Stimulated activated CD8-positive, alpha-beta memory T cell treated with anti-CD3 and anti-CD28 coated beads, Interleukin-7, amount 100 ng/mL, for 48 hours (primary cell): ENCODE measurements at places on chromosomes 5 and 9.

- DNase-seq, result no peak
Measured at GRCh38 chr9:80320916-80321315, 749.2 kb downstream of the TLE4 start.

DNA sequence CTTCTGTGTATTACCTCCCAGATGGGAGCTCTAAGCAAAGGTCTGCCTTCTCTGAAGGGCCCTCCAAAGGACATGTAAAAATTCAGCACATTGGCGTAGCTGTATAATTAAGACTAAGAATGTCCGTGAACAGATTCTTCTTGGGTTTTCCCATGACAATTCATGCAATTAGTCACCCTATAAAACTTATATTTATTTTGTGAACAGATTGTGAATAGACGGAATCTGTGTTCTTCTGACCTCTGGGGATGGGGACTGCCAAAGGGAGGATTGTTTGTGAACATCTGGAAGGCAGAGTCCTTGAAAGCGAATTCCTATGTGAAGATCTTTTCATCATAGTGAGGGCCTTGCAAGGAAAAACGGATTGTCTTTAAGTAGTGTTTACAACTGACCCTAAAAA lies 111.3 kb downstream of the EGFLAM start:
- DNase-seq, result no peak

DNA sequence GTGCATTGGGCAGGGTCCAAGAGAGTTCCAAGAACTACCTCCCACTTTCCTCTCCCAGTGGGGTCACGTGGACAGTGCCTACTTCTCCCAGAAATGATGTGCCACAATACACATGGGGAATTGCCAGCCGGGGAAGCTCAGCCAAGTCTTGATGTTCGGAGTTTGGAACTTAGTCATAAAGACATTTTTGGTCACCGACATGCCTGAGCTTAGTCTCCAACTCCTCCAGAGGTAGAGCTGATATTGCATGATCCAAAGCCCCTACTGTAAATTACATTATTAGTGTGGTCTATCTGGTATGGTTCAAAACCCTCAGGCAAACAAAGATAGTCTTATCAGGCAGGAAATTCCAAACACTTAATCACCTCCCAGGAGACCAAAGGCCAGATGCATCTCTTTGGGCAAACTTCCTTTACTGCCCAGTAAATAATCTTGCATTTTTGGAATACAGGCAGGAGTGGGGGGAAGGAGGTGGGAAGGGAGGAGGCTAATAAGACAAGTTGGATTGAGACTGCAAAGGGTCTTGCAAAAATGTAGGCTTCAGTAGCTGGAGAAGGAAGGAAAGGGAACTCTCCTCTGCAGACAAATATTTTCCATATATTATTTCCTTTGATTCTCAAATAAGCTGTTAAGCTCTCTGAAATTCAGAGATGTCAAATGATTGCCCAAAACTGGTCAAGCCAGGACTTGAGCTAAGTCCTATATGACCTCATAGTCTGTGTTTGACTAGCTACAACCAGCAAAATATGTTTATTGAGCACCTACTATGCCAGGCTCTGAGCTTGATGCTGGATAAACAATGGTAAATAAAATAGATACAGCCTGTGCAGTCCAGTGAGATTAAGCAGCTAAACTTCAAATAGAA lies 99.4 kb downstream of the DRD1 start:
- no peak for DNase-seq

GRCh38 chr5:151738125-151738848 lies 20.1 kb downstream of the ATOX1 start:
- no peak for DNase-seq

- no peak for DNase-seq
Measured at GRCh38 chr9:124392871-124393460, 22.3 kb downstream of the PSMB7 start.

- DNase-seq, result no peak
Measured at GRCh38 chr5:102691434-102691833, 63.7 kb upstream of the PAM start.

GRCh38 chr5:137616046-137616445 lies 116.9 kb upstream of the SPOCK1 start:
- no peak for DNase-seq

DNA sequence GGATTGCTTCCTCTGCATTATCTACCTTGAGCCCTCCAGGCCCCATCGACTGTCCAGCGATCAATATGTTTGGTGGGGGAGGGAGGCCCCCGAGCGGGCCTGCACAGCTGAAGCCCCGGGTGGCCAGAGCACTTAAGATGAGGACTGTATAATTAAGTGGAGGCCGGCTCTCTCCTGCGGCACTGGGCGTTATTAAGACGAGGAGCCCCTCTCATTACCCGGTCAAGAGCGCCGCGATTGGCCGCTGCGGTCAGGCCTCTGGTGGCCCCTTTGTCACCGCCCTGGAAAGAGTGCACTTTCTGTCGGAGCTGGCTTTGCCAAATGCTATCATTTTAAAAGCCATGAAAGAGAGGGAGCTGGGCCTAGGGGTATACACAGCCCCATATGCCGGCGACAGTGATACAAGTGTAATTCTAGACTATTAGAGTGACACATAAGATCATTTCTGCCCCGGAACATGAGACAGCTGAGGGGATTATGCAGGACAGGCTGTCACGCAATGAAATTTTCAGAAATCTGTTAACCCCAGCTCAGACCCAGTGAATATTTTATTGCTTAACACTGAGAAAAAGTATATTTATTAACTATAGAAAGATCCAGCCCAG lies 106.3 kb upstream of the IRX1 start:
- no peak for DNase-seq

- no peak for DNase-seq
Measured at GRCh38 chr9:88937248-88937647, 54.0 kb upstream of the S1PR3 start.

DNA sequence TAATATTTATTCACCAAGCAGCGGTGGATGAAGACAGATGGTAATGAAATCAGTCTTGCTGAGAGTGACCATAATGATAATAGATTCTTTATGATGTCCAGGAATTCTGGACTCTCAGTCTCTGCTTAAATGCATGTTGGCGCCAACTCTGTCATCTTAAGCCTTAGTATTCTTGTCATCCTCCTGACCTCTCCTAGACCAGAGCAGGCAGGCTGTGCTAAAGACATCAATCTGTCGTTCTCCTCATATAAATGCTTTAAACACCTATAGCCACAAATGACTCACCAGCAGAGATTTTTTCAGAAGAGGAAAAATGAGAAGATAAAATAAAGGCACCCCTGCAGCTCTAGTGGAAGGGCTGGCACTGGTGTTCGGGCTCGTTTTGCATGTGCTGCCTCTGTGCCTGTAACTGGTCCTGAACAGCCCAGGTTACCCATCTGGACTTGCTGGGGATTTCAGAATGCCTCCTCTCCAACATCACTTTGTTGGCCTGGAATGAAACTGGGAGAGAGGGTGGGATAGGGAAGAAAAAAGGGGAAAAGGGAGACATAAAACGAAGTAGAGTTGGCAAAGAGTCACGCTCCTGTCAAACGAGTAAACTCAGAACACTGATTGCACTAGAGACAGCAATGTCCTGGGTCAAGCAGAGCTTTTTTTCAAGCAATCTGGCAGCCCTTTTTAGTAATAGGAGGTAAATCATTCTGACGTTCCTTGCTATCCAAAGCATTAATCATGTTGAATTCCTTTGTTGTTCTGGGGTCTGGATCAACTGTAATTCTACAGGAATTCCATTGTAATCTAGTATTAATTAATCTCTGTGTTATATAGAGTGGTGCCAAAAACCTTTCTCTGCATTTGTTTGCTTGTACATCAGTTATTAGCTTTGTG lies 195.5 kb upstream of the CLINT1 start:
- DNase-seq, result no peak

DNA sequence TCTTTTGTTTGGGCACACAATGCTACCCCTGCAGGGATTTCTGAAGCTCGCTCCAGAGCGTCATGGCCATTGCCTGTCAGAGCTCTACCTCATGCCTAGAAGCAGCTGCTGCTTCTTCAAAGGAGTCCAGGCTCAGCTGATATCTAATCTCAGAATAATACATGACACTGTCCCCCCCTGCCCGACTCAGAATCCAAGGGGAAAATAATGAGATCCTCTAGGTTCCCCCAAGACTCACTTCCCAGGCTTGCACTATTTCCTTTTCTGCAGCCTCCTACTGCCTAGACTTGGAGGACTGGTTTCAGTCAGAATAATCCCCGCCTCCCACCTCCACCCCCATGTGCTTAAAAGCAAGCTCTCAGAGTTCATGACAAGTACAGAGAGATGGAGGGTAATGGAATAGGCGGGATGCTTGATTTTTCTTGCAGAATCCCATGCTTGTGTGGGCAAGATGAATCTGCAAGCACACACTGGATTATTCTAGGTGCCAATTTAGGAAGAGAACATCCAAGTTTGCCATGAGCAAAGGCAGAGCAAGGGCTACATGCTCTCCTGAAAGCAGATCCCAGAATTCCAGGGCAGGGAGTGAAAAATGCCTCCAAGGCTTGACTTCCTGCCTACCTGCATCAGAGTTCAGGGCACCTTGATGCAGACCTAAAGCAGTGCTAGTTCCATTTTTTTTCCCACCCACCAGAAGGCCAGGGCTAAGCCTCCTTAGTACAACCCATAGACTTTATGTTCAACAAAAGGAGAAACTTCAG lies 97.4 kb upstream of the IFNK start:
- DNase-seq, result no peak

- no peak for DNase-seq
Measured at GRCh38 chr5:68271124-68271523, 55.6 kb downstream of the PIK3R1 start.

DNA sequence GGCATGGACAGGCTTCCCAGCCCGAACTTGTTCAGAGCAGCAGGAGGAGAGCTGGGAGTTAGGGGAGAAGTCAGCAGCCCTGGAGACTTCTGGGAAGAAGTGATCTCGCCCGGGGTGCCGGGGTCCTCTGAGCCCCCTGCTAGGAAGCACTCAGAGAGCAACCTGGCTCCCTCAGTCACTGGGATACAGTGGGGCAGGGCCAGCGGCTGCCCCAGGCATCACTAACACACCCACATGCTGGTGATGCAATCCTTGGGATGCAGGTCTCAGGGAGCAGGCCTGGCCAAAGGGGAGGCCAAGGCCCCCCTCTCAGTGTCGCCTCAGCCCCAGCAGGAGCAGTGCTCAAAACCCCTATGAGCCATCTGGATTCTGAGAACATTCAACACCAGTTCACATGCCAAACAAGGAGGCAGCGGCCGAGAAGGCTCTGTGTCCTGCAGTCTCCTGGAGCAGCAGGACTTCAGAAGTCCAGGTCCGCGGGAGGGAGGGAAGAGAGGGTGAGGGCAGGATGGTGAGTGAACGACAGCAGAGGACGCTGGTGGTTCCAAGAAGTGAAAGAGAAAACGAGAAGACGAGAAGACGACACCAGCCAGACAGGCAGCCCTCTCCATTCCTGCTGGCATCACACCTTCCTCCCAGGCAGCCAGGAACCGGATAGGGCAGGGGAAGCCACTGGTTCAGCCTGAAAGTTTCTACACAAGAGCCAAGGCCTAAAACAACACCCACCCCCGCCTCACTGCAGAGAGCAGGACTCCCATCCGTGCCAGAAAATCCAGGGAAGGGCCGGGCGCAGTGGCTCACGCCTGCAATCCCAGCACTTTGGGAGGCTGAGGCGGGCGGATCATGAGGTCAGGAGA lies 2.3 kb downstream of the PNPLA7 start:
- DNase-seq, result no peak

- no peak for DNase-seq
Measured at GRCh38 chr5:66558560-66558959, 37.6 kb upstream of the MAST4 start.

DNA sequence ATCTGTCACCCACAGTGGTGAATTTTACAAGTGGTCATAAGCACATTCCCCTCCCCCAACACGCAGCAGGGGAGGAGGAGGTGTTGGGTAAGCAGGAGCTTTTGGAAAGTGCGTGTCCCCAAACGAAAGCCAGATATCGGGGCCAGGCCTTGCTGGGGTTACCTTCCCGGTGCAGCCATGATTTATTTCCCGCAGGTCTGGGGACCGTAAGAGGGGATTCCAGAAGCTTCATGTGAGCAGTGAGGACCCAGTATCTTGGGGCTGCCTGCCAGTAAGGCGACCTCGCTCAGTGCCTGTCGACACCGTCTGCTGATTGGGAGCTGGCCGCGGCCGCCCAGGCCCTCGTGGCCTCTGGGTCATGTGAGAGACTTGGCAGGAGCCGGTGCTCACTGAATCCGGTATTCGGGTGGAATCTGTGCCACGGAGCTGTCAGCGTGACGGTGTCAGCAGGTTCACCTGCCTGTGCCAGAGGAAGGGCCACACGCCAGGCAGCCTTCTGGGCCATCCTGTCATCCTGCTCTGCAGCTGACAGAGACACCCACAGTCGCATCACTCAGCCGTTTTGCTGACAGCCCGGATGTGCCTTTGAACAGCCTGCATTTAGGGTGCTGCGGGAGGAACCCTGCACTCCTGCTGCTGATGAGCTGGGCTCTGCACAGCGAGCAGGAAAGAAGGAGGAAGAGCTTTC lies 37.3 kb downstream of the SEC61B start:
- no peak for DNase-seq

- DNase-seq, result no peak
Measured at GRCh38 chr5:176470539-176470938, 22.4 kb downstream of the FAF2 start.

- DNase-seq, result no peak
Measured at GRCh38 chr5:45262061-45262590, 434.1 kb downstream of the HCN1 start.

GRCh38 chr9:82729991-82730589 lies 332.9 kb downstream of the RASEF start:
- no peak for DNase-seq

GRCh38 chr5:1175801-1176472 lies 25.5 kb upstream of the SLC6A19 start:
- DNase-seq, result no peak

GRCh38 chr5:14357441-14357840 lies 214.3 kb downstream of the TRIO start:
- no peak for DNase-seq

GRCh38 chr9:92270511-92270910 lies 23.0 kb downstream of the IARS1 start:
- no peak for DNase-seq

DNA sequence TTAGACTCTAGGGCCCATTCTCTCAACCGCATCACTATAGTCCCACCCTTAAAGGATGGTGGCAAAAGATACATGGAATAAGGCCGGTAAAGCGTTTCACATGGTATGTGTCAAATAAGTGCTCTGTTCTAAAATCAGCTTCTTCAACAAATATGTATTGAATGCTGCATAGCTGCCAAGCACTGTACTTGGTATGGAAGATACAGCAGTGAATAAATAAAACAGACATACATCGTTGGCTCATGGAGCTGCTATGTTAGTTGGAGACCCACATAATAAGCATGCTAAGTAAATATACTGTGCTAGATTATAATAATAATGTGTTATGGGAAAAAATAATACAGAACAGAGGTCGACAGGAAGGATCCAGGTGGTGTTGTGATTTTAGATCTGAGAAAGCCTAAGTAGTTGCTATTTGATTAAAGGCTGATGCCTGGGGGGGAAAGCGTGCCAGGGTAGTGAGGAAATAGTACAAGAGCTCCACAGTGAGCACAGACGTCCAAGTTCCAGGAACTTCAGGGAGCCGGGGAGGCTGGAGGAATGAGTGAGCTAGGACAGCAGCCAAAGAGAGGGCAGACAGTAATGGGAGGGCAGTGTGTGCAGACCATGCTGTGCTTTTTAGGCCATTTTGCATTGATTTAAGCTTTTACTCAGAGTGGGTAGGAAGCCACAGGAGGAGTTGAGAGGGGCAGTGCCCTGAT lies 93.7 kb downstream of the JAKMIP2 start:
- DNase-seq, result no peak

- no peak for DNase-seq
Measured at GRCh38 chr9:113808391-113809358, 67.4 kb upstream of the ZNF618 start.

GRCh38 chr5:180114304-180115003 lies 42.9 kb upstream of the RNF130 start:
- no peak for DNase-seq
